LNCaP clone FGC (cell line): ENCODE measurements at places on chromosomes 1 and 21.

DNA sequence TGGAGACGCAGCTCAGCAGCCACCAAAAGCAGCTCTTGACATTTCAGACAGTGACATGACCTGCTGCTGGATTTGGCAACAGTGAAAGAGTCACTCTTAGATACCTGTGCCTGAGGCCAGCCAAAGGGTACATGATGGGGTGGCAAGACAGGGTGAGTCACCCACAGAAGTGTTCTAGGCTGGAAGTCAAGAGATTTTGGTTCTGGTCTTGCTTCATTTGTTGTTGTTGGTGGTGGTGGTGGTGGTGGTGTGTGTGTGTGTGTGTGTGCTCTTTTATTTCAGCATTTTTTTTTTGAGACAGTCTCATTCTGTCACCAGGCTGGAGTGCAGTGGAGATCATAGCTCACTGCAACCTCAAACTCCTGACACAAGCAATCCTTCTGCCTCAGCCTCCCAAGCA, 25.8 kb downstream of the SHISAL2A start:
- DNase-seq, result no peak

- DNase-seq, result no peak
Observed at GRCh38 chr1:111733992-111734341, 5.2 kb downstream of the INKA2 start.

DNA sequence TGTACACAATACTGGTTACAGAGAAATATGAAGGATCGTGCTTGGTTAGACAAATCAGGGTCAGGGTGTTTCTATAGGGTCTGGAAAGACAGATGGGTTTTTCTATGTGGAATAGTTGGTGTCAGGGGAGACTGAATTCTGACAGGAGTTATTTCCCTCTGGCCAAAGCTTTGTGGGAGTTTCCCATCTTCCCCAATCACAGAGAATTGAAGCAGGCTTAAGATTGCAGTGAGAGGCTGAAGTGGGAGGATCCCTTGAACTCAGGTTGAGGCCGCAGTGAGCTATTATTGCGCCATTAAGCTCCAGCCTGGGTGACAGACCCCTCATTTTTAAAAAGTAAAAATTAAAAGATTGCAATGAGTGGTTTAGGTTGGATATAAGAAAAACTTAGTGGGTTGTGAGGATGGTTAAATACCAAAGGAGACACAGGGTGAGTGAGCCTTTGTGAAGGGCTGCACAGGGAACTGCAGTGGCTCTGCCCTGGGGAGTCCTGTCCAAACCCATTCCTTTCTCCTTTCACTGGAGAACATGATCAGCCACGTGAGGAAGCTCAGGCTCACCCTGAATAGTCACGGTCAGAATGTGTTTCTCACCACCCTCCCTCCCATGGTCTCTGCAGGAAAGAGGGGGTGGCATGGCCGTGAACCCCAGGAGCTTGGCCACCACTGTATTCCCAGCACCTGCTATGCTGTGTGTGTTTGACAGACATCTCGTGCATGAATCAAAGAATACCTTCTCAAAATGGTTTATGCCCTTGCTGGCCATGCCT, 101.2 kb downstream of the INTS7 start:
- DNase-seq, result no peak

DNA sequence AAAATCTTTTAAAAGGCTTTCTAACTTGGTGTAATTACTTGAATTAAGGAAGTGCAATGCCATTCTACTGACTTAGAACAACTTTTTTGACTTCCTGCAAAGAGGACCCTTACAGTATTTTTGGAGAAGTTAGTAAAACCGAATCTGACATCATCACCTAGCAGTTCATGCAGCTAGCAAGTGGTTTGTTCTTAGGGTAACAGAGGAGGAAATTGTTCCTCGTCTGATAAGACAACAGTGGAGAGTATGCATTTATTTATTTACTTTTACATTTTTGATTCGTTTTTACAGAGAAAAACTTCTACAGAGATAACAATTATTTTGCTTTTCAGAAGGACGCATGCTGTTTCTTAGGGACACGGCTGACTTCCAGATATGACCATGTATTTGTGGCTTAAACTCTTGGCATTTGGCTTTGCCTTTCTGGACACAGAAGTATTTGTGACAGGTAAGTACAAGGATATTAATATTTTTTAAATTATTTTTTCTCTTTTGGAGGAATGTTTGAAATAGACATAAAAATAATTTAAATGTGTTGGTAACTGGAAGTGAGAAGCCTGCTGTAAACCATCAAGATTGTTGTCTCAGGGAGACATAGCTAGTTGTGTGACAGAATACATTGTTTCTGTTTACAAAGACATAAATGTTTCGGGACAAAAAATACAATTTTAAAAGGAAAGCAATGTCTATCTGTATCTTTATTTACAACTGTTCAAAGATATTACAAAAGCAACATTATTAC, at the start of gene PTPRC:
PTPRC (plus strand) TSS at position 147 of the 742 bp plus-strand sequence; CDS start at position 376, 229 bp downstream.
- DNase-seq, result no peak

DNA sequence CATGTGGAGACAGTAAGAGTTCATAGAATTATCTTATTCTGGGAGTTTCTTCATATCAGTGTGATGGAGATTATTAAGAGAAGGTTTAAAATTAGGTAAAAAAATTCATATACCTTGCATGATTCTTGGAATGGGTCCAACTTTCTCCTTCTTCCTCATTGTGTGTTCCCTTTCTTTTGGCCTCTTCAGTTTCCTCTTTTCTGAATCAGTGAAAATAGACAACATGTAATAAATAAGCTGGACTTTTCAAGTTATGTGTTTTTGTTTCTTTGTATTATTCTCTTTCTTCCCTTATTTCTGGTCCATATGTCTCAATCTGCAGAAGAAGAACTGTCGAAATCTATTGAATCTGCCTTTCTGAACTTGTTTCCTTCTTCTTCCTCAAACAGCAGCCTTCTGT, 30.5 kb downstream of the C4BPA start:
- no peak for DNase-seq

- no peak for DNase-seq
Observed at GRCh38 chr1:53026254-53026653, 35.8 kb upstream of the PODN start.

DNA sequence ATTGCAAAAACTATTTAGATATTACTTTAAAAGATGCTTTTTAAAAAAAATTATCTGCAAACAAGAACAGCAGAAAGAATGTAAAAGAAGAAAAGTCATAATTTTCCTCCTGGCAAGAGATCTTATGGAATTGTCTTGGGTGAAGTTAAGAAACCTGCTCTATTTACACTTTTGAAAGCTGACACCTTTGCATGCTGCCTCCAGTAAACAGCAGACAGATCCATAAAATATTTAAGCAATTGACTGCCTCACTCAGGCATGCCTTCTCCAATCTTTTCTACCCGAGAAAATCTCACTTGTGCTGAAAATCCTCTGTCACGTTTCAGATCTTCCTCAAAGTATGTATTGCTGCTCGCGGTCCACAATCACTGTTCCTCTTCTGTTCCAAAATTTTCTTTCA, 107.9 kb upstream of the ZP4 start:
- DNase-seq, result no peak

- no peak for DNase-seq
Observed at GRCh38 chr1:54606096-54606989, 17.0 kb downstream of the FAM151A start.

DNA sequence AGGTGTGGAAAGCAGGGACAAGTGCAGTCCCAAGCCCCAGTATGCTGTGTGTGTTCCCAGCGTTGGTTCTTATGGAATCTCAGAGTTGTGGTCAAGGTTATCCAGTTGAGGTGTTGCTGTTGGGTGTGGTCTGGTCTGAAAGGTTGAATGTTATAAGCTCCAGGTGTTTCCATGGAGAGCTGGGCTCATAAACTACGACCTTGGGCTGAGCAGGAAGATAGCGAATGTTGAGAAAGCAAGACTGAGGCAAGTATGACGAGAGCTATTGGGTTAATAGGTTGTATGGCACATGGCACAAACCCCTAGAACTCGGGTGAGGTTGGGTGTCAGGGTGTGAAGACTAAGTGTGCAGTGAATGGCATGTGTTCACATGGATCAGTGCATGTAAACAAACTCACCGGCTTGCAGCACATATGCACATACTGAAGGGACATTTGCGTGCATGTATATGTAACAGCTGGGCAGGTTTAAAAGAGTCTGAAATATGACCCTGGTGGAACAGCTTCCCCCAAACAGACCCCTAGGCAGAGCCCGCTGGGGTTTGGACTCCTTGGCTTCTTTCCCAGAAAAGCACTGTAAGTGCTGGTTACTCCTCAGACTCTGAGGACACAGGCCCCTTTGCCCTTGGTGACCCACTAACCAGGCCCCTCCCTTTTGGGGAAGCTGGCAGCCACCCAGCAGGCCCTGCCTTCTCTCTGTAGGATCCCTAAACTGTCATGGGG, 117.5 kb downstream of the NAV1 start:
- DNase-seq, result no peak

DNA sequence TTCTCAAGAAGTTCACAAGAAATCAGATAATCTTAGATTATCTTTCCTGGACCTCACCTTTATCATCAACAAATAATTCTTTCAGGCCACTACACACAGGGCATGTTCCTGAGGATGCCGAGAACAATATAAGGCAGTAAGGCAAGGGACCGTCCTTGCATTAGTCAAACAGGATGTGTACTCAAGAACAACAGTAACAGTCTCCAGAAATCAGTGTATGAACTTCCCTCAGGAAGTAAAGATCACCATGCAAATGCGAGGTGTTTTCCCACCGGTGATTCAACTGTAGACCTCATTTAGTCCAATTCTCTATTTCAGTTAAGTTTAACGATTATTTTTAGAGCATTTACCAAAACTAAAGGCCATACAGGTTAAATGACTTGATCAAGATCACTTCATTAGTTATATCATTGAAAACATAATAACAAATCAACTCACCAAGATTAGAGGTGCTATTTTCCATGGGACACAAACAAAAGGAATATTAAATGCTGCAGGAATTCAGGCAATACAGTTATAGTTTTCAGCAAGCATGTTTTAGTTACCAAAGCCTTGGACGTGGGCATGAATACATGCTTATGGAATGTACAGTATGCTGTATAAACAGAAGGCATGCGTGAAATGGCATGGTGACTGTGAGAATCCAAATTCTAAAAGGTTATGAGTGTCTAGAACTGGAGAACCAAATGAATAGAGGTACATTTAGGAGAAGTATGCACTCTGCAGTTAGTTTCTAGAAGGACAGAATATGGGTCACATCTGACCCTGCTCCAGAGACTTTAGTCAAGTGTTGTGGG, 145.2 kb downstream of the TNR start:
- DNase-seq, result no peak

- no peak for DNase-seq
Observed at GRCh38 chr1:89699451-89699986, 66.6 kb downstream of the LRRC8C start.

GRCh38 chr1:227586733-227587132, 23.4 kb downstream of the ZNF678 start:
- no peak for DNase-seq

GRCh38 chr1:44239961-44240371, 26.7 kb downstream of the DMAP1 start:
- no peak for DNase-seq

DNA sequence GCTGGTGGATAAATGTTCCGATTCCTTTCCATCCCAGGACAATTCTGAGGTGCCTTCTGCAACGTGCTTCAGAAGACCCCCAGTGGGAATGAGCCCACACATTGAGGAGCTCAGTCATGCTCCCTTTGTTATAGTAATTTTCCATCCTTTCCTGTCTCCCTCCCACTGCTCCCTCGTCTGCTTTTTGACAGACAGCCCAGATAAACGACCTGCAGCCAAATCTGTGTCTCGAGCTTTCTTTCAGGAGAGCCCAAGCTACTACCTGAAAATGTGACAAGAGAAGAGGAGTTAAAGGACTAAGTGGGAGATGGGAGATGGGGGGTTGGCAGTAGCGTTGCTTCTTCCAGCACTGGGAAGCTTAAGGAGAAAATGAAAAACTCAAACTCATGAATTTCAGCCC, 65.9 kb upstream of the LRRN2 start:
- no peak for DNase-seq

DNA sequence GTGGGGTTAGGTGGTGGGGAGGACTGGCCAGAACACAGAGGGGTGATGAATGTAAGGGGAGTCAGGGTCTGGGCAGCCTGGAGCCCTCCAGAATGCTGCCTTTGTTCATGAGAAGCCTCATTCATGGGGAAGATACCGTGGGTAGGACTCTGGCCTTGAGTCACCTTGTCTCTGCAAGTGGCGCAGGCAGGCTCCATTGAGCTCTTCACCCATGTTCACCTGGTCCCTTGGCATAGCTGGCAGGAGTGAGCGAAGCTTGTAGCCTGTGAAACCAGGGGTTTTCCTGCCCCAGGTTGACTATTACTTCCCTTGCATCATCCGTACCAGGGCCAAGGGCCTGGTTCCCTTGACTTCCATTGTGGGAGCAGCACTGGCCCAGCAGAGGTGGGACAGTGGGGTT, 25.8 kb downstream of the SOX13 start:
- DNase-seq, result no peak

DNA sequence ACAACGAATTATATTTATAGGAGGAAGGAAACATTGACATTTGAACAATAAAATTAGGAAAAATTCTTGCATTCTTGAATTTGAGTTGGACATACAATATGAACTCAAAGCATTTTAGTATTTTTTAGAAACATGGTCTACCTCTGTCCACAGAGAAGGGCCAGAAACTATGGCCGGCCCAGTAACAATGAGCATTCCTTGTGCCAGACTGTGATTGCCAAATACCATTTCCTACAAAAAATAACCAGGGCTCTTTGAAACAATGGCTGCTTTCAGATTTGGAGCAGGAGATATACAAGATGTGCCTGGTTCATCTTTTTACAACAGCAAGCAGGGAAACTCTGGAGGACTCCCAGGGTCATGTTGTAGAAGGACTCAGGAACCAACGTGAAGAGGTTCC, 38.4 kb downstream of the NOS1AP start:
- no peak for DNase-seq

GRCh38 chr1:18284805-18285537, 177.4 kb downstream of the IGSF21 start:
- no peak for DNase-seq

DNA sequence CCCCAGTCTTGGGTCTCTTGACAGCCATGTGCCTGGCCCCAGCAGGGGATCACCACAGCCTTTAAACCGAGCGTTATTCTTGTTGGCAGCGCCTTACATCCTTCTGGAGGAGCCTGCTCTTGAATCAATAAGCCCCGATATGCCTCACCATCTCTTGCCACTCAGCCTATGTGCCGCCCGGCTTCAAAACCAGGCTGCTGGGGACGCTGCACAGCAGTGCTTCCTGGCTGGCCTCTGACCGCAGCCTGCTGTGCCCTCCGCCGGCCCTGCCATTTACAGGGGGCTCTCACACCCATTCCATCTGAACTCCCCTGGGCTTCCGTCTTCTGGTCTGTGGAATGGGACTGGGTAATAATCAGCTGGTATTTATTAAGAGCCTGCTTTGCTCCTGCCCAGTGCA, 3.0 kb upstream of the PEX10 start:
- peak; percentile 49 for DNase-seq

DNA sequence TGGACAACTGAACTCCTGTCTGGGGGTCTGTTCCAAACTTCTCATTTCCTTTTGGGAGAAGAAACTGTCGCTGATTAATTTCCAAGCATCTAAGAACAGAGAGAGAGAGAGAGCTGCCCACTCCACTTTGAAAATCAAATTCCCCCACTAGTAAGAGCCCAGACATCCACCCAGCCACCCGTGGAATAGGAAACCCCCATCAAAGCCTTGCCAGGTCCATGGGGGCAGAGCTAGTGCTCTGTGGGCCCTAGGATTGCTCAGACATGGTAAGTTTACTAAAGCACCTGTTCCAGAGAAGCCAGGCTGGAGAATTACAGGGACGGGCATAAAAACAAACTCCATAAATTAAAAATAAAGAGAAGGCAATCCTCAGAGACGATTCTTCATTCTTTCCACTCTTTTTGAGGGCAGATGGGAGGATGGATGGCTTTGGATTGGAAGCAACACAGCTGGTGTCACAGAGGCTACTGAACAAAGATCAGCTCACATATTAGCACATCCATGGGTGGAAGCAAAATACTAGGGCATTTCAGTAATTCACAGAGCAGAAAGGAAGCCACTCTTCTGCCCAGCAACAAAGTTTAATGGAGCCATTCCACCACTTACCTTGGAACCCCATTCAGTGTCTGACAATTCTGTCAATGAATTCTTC, 103.9 kb downstream of the COLGALT2 start:
- no peak for DNase-seq
